ENCODE measurements at places on chromosomes 4 and X.

GRCh38 chr4:177033135-177033534, 240.4 kb upstream of the VEGFC start:
- peak; percentile 25 for DNase-seq

GRCh38 chr4:24831637-24832036, 36.3 kb downstream of the SOD3 start:
- no peak for DNase-seq

DNA sequence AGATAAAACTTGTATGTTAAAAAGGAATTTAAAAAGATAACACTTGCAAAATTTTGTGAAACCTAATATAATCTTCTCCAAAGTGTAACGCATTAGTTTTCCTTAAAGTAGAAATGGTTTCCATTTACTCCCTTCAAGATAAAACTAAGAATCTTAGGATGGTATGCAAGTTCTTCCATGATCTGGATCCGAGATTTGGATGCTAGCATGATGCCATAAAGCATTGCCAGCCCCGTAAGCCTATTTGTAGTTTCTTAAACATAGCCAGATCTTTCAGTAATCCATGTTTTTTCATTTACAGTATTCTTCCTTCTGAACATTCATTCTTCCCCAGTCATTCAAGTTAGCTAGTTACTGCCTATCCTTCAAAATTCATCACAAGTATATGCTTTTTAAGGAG, 572.4 kb downstream of the KCNIP4 start:
- DNase-seq, result no peak

DNA sequence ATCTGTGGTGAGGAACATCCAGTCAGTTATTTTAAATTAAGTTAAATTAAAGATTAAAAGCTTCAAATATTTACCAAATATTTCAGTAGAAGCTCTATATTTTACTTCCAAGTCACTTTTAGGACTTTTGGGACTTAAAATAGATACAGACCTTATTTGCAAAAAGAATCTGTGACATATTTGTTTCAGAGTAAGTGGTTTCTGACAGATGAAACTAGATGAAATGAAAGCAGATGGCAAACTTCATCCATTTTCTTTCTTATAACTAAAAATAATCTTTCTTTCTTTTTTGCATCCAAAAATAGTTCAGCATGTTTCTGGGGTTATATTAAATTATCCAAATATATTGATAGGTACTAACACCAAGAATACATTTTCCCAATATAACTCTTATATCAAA, 6.6 kb upstream of the UTP3 start:
- DNase-seq, result no peak

GRCh38 chrX:150465326-150465725, 102.2 kb downstream of the MAMLD1 start:
- DNase-seq, result peak; percentile 82

GRCh38 chr4:22233230-22233629, 282.6 kb downstream of the ADGRA3 start:
- DNase-seq, result peak; percentile 58

- no peak for DNase-seq
Observed at GRCh38 chrX:43702660-43703059, 46.6 kb downstream of the MAOA start.

- peak; percentile 26 for DNase-seq
Observed at GRCh38 chrX:88135735-88136134, 611.3 kb upstream of the CPXCR1 start.

GRCh38 chrX:30304866-30305265, 4.3 kb downstream of the NR0B1 start:
- DNase-seq, result no peak

GRCh38 chr4:57442831-57443291, 332.7 kb upstream of the IGFBP7 start:
- peak; percentile 55 for DNase-seq

DNA sequence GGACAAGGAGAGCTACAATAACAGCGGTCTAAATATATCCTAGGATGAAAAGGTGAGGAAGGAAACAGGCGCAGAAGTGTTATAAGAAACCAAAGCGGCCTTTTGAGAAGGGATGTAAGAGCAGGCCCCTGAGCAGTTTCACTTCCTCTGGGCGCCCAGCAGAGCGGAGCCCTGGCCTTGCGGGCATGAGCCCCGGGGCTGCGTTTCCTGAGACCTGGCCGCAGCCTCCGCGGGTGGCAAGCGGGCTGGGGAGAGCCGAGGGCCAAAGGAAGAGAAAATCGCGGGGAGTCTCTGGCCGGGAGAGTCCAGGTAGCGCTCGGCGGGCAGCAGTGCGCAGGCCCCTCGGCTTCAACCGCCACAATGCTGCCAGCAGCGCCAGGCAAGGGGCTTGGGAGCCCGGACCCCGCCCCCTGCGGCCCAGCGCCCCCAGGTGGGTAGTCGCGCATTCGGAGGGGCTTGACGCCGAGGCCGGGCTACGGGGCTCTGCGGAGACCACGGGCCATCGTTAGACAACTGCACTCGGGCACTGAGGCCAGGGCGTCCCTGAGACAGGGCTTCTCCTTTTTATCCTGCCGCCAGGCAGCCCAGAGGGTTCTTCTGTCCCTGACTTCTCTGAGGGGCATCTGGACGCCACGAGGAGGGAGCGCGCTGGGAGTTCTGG, at the start of gene BANK1:
TSS of gene BANK1 (plus strand) at position 210 of the 661 bp plus-strand sequence. CDS start at position 361, 151 bp downstream.
- DNase-seq, result no peak

DNA sequence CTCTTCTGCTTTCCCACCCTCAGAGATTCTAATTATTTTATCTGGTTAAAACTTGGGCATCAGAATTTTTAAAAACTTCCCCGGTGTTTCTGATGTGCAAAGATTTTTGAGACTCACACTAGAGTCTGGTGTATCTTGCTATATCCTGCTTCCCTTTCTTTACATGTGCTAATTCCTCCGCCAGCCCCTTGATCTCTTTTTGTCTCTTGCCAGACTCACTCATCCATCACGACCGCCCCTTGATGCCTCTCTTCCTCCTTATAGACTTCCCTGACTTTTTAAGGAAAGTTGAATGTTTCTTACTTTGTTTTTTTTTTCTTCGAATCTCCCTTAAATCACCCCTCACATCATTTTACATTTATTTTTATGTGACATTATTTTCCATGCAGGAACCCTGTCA, 274.9 kb upstream of the PITX2 start:
- DNase-seq, result no peak

GRCh38 chrX:154827194-154828015, 7.1 kb downstream of the SMIM9 start:
- DNase-seq, result no peak

GRCh38 chr4:2824836-2825381, 18.7 kb upstream of the ADD1 start:
- no peak for DNase-seq

DNA sequence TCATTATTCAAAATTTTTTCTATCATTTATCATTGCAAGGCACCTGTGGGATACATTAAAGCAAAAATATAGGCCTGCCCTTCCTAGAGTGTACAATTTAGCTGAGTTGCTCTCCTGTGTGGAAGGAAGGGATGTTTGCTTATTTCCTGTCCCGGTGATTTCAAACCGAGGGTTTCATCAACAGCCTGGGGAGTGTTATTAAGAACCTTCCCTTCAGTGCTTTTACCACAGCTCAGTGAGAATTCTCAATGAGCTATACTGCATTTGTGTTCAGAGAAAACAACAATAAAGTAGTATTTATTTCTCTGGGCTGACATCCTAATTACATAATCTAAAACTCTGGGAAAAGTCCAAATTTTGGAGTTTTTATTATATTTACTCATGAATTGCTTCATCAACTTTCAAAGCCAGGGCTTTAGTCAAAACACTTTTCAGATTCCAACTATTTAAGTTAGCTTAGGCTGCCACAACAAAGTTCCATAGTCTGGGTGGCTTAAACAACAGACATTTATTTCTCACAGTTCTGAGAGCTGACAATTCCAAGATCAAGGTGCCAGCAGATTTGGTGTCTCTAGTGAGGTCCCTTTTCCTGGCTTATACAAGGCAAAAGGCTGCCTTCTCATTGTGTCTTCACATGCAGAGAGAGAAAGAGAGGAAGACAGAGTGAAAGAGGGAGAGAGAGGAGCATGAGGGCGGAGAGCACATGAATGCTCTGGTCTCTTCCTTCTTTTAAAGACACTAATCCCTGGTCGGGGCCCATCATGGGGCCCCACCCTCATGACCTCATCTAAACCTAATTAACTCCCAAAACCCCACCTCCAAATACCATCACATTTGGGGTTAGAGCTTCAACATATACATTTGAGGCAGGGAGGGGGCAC, 62.6 kb downstream of the MMRN1 start:
- no peak for DNase-seq

DNA sequence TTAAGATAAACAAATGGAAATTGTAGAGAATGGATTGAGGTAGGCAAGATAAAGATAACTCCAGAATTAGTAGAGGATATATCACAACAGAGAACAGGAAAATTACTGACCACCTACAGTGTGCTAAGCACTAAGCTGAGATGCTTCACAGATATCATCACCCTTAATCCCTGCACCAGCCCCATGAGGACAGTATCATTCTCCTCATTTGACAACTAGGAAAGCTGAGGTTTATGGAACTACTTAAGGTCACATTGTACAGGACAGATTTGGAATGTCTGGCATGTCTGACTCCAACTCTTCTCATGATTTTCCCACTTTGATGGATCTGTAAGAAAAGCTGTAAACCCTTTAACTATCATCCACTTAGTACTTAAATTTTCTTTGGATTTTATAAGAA, 95.5 kb downstream of the CASK start:
- DNase-seq, result no peak
